OCI-M1 (cell line): ENCODE measurements at places on chromosomes 6 and 20.

- no peak for DNase-seq
These were observed 95.8 kb upstream of the PLCB4 start for GRCh38 chr20:8972963-8973705.

DNA sequence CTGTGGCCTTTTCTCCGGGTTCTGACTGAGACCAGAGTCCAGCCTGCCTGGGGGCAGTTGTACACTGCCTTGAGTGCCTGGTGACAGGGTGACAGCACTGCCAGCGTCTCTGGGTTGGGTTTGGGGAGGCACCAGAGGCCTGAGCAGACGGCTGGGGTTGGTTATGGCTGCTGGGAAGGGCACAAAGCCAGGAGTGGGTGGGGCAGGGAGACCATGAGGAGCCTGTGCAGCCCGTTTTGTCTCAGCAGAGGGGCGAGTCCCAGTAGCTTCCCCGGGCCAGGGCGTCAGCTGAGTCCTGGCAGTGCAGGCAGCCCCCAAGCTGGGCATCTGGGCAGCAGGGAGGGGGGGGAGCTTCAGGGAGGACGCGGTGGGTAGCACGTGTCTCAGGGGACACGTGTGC is 15.3 kb upstream of the SULF2 start:
- DNase-seq = no peak

GRCh38 chr6:137712587-137712986 is 154.5 kb upstream of the TNFAIP3 start:
- DNase-seq = no peak

DNA sequence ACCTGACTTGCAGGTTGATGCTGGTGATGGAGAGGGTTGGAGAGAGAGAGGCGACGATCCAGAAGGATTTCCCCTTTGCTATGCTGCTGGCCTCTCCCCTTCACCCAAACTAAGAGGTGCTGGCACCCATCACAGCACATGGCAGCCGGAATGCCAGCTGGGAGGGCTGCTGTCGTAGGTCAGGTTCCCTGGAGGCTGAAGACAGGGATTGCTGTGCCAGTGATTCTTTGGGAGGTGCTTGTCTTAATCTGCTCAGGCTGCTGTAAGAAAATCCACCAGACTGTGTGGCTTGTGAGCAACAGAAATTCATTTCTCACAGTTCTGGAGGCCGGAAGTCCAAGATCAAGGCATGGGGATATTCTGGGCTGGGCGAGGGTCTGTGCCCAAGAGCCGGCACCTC is 4.4 kb upstream of the ARFGAP1 start:
- DNase-seq = no peak

DNA sequence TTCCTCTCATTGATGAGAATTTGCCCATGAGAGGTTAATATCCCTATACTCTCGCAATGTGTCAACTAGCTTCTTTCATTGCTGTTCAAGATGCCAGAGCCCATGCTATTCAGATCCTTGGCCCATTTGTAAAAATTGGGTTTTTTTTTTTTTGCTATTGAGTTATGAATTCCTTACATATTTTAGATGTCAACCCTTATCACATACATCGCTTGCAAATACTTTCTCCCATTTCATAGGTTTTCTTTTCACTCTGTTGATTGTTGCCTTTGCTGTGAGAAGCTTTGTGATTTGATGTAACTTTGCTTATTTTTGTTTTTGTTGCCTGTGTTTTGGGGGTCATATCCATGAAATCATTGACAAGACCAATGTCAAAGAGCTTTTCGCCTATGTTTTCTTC is 32.2 kb upstream of the IPCEF1 start:
- no peak for DNase-seq

- no peak for DNase-seq
These were observed 137.5 kb downstream of the UNC5CL start for GRCh38 chr6:40901322-40902055.

DNA sequence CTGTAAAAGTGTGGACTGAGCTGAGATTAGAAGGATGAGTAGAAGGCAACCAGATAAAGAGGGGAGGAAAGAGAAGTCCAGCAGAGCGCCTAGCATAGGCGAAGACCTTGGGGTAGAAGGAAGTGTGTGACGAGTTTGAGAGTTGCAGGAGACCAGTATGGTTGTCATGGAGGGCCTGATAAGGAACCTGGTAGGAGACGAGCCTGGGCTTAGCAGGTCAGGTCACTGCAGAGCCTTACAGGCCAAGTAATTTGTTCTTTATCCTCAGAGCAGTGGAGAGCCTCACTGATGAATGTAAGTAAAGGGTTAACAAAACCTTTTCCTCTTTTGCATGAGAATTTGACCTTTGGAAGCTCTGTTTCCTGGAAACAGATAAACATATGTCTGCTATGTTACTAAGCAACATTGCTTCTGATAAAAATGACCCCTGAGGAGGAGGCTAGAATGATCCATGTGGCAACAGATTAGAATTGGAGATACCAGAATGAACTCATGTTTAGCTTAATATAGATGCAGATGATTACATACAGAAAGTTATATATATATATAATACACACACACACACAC is 2.9 kb upstream of the TMEM74B start:
- peak; percentile 96 for DNase-seq

DNA sequence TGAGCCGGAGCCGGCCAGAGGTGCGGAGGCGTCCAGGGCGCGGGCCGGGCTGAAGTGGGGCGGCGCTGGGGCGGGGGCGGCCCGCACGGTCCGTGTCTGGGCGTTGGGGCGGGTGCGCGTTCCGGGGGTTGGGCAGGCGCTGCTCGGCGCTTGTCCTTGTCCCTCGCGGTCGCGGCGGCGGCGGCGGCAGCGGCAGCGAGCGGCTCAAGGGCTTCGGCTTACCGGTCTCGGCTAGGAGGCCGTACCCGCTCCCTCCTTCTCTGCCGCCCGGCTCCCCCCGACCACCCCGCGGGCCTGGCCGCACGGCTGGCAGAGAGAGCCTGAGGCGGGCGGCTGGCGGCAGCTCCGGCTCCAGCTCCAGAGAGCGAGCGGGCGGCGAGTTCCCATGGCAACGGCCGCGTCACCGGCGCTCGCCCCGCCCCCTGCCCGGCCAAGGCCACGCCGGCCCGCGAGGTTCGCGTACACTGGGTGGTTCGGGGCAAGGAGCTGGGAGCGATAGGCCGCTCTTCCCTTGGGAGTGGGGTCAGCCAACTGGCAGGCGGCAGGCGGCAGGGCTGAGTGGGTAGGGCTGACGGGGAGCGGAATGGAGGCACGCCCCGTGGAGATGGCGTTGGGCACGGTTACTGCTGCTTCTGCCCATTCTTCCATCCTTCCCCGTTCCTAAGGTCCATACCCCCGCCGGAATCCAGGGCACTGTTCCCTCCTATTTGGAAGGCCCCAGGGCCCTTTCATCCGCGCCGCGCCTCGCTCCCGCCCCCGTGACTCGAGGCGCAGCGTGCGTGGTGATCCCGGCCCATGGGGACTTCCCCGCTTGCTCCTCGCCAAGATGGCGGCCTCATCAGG is at the start of gene LRRC73:
TSS of gene LRRC73 (minus strand) at position 363 of the 843 bp plus-strand sequence. CDS start 561 bp downstream, outside the sequence.
- peak; percentile 88 for DNase-seq

DNA sequence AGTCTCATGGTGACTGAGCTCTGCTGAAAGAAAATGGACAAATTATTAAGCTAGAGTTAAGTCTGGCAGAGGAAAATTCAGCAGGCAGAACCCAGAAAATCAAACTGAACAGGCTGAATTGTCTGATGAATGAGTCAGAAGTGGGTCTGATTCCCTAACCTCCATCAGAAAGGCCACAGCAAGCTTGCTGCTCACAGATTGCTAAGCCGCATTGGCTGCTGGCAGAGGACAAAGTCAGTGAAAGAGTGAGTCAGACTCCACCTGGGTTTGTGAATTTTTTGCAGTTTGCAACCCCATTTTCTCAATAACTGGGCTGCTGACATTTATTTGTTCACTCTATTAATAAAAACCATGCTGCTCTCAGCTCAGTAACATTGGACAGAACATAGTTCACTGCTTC is 191.3 kb downstream of the EPM2A start:
- no peak for DNase-seq

GRCh38 chr20:873875-874607 is 40.5 kb downstream of the FAM110A start:
- no peak for DNase-seq
